ENCODE measurements at places on chromosomes 3 and 15.

GRCh38 chr3:105827959-105828358 is 40.9 kb downstream of the CBLB start:
- DNase-seq = peak; percentile 73

DNA sequence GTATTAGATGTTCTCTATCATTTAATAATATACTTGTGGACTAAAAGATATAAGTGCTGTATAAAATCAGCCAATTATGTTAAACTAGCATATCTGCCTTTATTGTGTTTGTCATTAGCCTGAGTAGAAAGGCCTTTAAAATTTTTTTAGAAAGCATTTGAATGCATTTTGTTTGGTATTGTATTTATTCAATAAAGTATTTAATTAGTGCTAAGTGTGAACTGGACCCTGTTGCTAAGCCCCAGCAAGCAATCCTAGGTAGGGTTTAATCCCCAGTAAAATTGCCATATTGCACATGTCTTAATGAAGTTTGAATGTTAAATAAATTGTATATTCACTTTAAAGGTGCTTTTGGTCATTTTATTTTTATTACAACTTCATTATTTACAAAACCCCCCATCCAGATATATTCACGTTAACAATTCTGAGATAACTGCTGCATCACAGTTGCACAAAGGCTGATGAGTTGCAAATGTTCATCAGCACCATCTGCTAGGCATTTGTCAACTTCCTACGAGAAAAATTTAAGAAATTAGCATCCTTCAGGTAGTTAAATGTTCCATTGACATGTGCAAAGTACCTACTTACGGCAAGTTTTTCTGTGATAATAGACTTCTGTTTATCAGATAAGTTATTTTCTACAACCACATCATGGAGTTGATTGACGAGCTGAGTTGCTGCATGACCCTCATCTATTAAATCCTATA is 6.3 kb downstream of the EIF4A2 start:
- no peak for DNase-seq

DNA sequence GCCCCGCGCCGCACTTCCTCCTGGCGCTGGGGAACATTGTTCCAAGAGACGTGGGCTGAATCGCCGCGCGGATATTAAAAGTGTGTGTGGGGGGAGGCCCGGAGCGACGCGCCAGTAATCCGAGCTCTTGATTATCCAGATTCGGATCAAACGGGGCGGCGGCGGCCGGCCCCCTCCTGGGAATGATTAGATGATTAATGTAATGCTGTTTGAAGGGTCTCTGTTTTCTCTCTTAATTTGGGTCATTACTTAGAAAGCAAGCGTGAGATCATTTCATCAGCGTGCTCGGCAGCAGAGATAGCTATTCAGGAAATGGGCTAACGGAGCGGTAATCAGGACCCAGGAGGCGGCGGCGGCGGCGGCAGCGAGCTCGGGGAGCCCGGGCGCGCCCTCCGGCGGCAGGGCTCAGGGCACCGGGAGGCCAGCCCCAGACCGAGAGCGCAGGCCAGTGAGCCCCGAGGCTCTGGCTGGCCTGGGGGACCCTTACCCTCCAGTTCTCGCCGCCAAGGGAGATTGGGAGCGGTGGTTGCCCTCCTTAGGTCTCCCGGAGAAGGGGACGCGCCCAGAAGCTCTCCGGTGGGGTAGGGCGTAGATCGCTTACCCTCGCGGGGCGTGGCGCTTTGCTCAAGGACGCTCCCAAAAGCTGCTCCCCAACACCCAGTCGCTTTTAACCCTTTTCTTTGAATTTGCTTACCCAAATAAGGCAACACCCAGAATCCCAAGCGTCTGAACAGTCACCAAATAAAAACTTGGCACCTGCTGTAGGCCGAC is 4.5 kb downstream of the FEZF2 start:
- DNase-seq = no peak

DNA sequence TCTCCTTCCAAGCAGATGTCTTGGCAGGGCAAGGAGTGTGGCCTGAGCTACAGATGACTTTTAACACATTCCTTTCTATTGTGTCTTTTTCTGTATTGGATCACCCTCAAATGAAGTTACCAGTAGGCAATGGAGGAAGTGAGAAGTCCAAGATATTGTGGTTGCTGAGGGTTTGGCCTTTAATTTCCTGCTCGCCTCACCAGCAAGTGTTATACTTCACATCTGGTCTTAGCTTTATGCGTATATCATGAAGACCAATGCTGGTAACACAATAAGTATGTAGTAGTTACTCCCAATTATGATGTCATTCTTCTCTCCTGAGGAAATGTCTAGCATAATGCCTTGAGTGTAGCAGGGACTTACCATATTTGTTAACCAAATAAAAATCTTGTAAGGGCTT is 179.9 kb downstream of the ZIC1 start:
- DNase-seq = peak; percentile 11

GRCh38 chr3:10983219-10983916 is 9.2 kb upstream of the SLC6A1 start:
- DNase-seq = peak; percentile 51

DNA sequence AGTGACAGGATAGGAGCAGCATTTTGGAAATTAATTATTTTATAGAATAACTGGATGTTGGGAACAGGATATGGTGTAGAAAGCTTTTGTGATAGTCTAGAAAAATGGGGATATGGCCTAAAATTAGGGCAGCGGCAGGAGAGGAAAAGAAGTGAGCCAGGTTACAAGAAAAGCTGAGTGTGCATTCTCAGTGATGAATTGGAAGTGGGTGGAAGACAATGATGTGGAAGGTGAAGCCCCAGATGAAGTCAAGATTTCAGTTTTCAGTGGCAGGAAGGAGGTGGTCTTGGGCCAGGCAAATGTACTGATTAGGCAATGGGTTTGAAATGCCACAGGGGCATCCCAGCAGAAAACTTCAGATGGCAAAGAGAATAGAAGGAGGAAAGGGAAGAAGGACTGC is 33.6 kb downstream of the ACP3 start:
- no peak for DNase-seq

DNA sequence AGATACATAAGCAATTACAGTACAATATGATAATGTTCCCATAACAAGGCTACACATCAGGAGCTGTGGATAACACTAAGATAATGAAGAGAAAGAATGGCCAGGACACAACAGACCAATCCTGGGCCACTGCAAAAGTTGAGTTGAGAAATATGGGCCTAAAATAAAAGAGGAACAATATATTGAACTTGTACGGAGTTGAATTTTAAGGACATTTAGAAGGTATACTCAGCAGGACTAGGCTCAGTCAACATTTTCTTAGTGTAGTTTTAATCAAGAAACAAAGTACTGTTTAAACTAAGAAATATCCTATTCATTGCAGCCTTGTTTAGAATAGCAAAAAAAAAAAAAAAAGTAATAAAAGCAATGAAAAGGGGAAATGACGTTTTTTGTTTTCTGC is 24.3 kb downstream of the HERC1 start:
- no peak for DNase-seq

- peak; percentile 29 for DNase-seq
Observed at GRCh38 chr3:109081746-109082510, 36.0 kb downstream of the MORC1 start.

- no peak for DNase-seq
Observed at GRCh38 chr3:172106989-172107388, 67.6 kb downstream of the FNDC3B start.

DNA sequence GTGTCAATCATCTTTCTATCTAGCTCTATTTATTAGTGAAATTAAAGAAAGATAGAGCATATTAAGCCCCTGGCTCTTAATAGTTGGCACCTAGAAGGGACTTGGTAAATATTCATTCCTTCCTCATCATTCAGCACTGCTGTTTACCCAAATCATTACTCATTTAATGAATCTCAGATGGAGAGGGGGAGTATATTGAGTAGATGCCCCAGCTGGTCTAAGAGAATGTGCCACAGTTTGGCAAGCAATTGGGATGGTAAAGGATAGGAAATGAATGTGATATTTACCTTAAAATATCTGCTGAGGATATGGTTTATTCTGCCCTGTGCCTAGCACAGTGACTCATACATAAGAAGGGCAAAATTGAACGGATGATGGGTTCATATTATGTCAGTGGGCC is 6.0 kb downstream of the IL1RAP start:
- no peak for DNase-seq

GRCh38 chr3:138210528-138210927 is 23.4 kb downstream of the ARMC8 start:
- DNase-seq = no peak

All from muscle of back (tissue), 13 donors.